Head of caudate nucleus (tissue), 42 donors: ENCODE measurements at places on chromosomes 2 and 18.
A peak's percentile ranks its signal among the peaks of the same experiment; 100 is the strongest.

- no peak for DNase-seq
Observed at GRCh38 chr2:2536416-2537056, 205.5 kb upstream of the MYT1L start.

- DNase-seq, result no peak
Observed at GRCh38 chr2:7438855-7439254, 521.6 kb downstream of the RNF144A start.

DNA sequence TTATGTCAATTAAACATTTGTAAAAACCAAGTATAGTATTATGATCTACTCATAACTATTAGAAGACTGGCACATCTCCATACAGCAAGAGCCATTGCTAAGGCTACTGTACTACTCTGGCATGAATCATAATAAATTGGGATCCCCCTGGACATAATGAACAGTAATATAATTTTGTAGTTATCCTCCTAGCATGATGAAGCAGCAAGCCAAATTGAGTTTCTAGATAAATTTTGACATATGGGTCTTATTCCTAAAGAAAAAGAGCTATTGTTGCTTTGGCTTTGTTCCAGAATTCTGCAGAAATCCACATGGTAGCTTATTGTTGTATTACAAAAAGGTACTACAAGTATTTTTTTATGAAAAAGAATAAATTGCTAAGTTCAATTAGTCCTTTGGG, 204.3 kb downstream of the CAMKMT start:
- DNase-seq, result no peak

GRCh38 chr18:58303363-58303762, 259.3 kb downstream of the NEDD4L start:
- no peak for DNase-seq

DNA sequence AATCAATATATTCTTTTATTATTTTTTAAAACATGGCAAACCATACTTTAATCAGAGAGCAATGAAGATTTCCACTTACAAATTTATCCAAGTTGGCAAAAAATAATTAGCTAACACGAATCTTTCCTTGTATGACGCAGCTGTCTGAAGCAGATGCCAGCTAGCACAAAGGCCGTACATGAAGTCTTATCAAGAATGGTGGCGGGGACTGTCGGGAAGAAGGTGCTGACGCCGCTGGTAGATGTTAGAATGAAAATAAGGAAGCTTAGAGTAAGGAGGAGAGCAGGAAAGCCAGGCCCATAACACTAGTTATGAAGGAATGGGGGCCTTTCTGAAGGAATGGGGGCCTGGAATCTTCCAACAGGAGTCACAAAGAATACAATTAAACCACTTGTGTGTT, 96.7 kb downstream of the ZNF516 start:
- no peak for DNase-seq

DNA sequence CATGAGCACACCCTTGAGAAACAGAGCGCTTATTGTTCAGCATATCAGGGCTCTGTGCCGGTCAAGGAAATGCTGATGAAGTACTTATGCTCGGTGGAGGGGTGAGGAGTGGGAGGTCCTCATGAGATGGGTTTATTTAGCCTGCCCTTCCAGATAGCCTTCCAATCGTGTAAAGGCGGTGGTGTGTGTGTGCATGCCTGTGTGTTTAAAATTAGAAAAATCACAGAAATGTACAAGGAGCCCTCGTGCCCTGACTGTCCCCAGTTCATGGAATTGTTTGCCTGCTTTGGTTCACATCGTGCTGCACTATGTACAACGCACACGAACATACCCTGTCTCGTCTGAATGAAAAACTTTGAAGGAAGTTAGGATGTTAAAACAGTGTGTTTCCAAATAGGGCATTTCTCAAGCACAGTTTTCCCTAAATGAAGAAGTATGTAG, 158.6 kb downstream of the AQP4 start:
- DNase-seq, result no peak

GRCh38 chr18:58615140-58616132, 13.5 kb downstream of the ALPK2 start:
- no peak for DNase-seq

DNA sequence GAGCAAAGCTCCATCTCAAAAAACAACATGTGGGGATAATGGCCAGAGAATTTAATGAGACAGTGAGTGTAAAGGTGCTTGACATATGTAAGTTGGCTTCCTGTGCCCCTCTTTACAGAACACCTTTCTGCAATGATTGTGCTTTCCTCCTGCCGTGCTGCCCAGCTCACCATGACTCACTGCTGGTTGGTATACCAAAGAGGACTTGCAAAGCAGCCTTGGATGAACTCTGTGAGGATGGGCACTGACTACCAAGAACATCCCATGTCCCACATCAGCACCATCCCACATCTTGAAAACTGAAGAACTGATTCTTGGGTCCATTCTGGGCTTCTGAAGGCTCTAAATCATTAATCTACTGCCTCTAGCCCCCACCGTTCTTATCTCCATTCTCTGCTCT, 52.2 kb downstream of the NGEF start:
- no peak for DNase-seq

DNA sequence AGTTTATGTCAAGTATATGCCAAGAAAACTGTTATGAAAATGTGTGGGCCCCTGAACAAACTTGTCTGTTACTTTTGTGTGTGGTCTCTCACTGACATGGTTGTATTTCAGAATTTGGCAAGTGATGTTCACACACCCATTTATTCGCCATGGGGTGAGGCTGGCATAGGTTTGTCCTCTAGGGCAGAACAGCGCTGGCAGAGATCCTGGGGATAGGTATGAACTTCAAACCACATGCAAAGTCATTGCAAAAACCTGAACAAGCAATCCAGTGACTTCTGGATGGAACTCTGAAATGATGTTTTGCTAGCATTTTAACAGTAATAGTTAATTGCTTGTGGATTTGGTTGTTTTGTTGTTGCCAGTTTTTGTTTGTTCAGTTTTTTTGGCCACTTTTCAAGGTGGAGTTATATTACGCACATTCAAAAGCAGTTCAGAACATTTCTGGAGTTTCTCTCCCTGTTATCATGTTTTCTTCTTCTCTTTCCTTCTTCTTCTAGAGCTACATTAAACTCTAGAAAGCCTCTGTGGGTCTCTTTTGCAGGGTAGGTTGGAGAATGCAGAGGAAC, 78.5 kb downstream of the MDH1 start:
- no peak for DNase-seq

DNA sequence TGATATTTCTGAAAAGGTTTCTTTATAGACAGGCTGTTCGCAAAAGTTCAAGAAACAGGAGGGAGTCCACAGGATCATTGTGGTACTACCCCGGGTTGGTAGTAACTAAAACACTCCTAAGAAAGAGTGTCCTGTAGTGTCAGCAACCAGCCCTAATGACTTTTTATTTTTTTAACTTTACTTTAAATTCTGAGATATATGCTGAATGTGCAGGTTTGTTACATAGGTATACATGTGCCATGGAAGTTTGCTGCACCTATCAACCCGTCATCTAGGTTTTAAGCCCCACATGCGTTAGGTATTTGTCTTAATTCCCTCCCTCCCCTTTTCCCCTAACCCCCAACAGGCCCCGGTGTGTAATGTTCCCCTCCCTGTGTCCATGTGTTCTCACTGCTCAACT, 1396.9 kb upstream of the ZEB2 start:
- DNase-seq, result no peak

DNA sequence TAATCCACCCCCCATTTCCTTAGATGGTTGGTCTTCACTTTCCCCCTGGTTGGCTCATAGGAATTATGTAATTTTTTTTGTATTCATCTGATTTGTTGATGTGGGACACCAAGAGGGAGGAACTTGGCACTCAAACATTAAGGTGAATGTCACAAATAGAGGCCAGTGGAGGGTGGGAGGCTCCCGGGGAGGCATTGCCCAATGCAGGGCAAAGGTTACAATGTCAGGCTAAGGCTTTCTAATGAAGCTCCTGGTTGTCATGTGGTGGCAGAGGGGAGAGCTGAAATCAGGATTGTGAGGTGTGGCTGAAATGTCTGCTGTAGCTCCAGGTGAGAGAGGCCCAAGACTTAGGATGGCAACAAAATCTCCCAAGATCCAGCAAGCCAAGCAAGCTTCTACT, 42.7 kb downstream of the MPHOSPH10 start:
- DNase-seq, result no peak

DNA sequence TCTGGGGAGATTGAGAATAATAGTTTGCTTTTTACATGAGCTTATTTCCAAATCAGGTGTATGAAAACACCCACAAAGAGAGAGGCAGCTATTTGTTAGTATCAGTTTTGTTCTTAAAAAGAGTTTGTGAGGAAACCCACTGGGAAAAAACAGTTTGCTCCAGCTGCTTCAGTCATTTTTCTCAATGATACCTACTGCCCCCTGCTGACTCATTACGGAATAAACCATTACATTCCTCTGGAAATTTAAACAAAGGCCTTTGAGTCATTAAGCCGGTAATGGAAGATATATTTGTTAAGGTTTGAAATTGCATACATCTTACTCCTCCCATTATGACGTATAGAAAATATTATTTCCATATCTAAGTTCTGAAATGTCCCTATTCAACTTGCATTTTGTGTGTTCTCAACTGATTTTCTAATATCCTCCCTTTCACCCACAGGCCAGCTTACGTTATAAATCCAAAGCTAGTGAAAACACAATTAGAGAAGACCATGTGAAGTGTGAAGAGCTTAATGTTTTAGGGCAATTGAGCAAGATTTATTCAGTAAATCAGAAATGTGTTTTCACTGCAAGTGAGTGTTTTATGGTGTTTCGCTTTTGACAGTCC, 761.6 kb downstream of the DSC3 start:
- DNase-seq, result no peak

DNA sequence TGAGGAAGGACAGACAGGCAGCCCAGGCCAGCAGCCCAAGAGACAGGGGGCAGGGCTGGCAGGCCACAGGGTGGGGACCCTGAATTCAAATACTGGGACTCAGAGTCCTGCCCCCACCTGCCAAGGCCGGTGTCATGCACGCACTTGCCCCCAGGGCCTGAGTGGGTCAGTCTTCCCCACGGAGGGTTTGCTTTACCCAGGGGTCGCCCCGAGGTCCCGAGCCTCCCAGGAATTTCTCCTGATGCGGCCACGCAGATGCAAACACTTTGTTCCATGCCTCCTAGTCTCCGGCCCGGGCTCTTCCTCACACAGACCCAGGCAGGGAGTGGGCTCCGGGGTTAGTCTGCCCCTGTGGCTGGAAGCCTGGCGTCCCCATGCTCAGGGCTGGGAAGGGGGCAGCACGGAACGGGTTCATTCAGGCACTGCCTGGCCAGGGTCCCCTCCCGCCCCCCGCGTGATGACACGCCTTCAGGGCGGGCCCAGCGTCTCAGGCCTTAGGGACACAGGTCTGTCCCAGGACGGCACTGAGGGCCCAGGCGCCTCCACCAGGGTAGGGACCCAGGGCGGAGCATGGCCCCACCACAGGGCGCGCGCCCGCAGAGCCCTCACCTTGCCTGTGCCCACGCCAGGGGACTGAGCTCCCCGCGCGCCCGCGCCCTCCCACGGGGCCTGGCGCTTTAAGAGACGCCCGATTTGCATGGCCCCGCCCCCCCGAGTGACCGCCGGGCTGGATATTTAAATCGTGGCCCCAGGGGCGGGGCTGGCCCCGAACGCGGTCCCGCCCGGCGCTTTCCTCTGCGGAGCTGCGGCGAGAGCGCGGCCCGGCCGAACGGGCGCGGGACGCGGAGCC, at the start of gene SNED1:
SNED1 (plus strand) TSS at position 763 of the 850 bp plus-strand sequence. CDS start 220 bp downstream, outside the sequence.
- DNase-seq, result peak; percentile 54

- DNase-seq, result no peak
Observed at GRCh38 chr2:36611316-36611990, 13.5 kb upstream of the FEZ2 start.

DNA sequence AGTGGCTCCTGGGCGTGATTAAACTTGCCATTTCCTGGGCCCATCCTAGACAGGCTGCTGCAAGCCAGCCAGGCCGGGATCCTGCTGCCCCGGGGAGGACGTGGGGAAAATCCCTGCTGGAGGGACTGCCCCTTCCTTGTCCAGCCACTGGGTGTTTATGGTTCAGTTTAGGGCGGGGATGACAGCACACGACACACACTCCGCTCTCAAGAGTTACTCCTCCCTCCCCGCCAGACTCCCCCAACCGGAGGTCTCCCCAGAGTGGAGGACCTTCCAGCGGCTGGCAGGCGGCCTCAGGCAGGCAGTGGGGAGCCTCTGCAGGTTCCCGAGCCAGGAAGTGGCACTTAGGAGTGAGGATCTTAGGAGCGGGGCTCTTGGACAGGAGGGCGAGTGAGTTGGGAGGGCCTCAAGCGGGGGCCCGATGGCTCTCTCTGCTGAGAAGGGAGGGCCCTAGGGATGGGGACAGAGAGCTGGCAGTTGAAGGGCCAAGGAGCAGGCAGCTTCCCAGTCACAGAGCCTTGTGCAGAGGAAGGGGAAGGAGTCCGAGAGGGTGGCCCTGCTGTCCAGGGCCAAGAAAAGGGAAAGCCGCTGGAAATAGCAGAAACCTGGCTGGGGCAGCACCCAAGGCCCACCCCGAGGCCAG, 5.7 kb upstream of the GPR35 start:
- DNase-seq, result no peak

- DNase-seq, result no peak
Observed at GRCh38 chr2:74646201-74646600, 1.9 kb downstream of the M1AP start.

- DNase-seq, result no peak
Observed at GRCh38 chr2:171923206-171923605, 945 bp downstream of the HAT1 start.

DNA sequence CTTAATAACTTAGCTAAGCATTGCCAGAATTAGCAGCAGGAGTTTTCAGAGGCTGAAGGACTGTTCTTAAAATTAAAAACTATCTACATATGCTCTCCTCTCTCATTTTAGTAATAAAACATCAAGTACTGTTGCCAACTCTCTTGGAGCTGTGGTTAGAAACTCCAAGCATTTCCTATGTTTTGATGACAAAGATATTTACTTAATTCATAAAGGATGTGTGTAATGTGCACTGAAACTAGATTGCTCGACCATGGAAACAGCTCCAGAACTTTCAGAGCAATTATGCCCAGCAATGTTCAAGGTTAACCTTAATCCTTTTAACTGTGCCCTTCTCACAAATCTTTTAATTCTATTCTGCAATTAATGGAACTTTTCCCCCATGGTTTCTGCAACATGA, 8.4 kb downstream of the GRP start:
- DNase-seq, result no peak

DNA sequence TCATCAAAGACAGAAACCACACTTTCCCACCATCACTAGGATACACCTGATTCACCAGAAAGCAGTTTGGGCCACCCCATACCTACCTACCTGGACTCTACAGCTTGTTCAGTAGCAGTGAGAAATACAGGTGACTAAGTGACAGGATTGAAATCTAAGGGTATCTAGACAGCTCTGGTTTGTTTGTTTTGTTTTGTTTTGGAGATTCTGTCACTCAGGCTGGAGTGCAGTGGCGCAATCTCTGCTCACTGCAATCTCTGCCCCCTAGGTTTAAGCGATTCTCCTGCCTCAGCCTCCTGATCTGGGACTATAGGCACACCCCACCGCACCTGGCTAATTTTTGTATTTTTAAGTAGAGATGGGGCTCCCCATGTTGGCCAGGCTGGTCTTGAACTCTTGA, 3.1 kb downstream of the TTC21B start:
- no peak for DNase-seq

- no peak for DNase-seq
Observed at GRCh38 chr18:471716-472115, 28.8 kb downstream of the COLEC12 start.

DNA sequence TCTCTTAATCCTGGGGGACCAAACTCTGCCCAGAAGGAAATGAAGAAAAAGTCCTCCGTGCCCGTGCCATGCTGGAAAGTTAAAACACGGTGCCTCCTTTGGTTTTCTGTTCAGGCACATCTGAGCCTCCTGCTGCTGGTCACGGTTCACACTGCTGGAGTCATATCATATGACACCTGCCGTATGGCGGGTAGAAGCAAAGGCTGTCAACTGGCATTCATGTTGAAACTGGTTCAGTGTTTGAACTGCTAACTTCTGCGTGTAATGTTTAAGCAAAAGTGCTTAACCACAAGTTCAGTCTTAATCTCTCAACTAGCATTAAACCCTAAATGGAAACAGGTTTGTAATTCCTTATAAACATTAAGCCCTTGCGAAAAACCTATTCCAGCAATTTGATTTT, 3.1 kb downstream of the STK39 start:
- DNase-seq, result no peak
